NCI-H460 (cell line): ENCODE measurements at places on chromosomes 12 and 14. TPM values are rescaled to one million over a fixed set of nuclear protein-coding genes. Genes with fewer than 3 reads are reported as not detected.
A peak's percentile ranks its signal among the peaks of the same experiment; 100 is the strongest.

The MRPS35 gene
- total RNA-seq = 138 and 139 TPM in 2 replicates

The RERGL gene
- not detected in 2 replicates for total RNA-seq

The MDM1 gene
- 15.0 and 16.9 TPM in 2 replicates for total RNA-seq

The APOF gene
- total RNA-seq = not detected in 2 replicates

The MGP gene
- total RNA-seq = not detected in 2 replicates

The KRT72 gene
- not detected in 2 replicates for total RNA-seq

The CLEC4C gene
- not detected in 2 replicates for total RNA-seq

The PRPH gene
- total RNA-seq = 1.7 and 3.4 TPM in 2 replicates

The L3HYPDH gene
- total RNA-seq = 87.8 and 96.2 TPM in 2 replicates

The VEZT gene
- 78.4 and 78.5 TPM in 2 replicates for total RNA-seq

The LALBA gene
- not detected in 2 replicates for total RNA-seq

The INHBC gene
- not detected in 2 replicates for total RNA-seq

The IGF1 gene
- total RNA-seq = not detected in 2 replicates

The ASCL1 gene
- not detected in 2 replicates for total RNA-seq

The PARP11 gene
- total RNA-seq = 4.1 and 6.4 TPM in 2 replicates

The P2RX2 gene
- total RNA-seq = not detected in 2 replicates

The IL26 gene
- not detected in 2 replicates for total RNA-seq

The SMIM41 gene
- total RNA-seq = 0.12 TPM in 1 of 2 replicates, not detected in the other

GRCh38 chr14:37598747-37599506, 3.5 kb downstream of the TTC6 start:
- no peak for DNase-seq

- no peak for DNase-seq
Measured at GRCh38 chr12:54417712-54418440, 1.2 kb downstream of the ITGA5 start.

DNA sequence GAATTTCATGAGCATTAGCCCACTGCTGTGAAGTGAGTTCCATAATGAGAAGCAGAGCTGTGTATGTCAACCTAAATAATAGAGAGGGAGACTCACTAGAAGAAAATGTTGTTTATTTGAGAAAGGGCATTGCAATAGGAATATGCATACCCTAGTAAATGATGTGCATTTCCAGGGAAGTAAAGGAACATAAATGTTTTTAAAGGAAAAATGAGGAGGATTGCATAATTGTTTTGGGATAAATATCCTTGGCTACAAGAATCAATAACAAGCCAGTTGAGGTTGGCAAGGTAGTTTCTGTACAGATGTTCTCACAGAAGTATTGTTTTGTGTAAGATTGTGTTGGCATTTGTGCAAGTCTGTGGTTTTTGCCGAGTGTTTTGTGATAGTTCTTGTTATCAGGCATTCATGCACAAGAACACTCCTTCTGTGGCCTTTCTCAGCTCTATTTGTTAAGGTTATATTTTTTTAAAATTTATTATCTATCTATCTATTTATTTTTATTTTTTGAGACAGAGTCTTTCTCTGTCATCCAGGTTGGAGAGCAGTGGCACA, 47.1 kb downstream of the EMP1 start:
- no peak for DNase-seq

DNA sequence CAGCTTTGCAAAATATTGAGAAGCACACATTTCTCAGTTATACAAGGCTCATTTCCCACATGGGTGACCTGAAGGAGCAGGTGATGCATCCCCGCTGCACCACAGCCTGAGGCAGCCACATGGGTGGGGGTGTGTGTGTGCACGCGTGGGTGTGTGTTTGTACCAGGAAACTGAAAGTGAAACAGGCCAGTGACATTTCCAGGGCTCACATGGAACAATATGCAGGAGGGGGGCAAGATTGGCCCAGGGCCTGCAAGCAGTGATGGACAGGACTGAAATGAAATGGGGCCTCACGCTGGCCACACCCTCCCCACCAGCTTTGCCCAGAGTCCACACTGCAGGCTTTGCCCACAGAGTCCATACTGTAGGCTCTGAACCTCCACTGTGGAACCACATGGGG, 154.2 kb upstream of the PARP11 start:
- DNase-seq = no peak

DNA sequence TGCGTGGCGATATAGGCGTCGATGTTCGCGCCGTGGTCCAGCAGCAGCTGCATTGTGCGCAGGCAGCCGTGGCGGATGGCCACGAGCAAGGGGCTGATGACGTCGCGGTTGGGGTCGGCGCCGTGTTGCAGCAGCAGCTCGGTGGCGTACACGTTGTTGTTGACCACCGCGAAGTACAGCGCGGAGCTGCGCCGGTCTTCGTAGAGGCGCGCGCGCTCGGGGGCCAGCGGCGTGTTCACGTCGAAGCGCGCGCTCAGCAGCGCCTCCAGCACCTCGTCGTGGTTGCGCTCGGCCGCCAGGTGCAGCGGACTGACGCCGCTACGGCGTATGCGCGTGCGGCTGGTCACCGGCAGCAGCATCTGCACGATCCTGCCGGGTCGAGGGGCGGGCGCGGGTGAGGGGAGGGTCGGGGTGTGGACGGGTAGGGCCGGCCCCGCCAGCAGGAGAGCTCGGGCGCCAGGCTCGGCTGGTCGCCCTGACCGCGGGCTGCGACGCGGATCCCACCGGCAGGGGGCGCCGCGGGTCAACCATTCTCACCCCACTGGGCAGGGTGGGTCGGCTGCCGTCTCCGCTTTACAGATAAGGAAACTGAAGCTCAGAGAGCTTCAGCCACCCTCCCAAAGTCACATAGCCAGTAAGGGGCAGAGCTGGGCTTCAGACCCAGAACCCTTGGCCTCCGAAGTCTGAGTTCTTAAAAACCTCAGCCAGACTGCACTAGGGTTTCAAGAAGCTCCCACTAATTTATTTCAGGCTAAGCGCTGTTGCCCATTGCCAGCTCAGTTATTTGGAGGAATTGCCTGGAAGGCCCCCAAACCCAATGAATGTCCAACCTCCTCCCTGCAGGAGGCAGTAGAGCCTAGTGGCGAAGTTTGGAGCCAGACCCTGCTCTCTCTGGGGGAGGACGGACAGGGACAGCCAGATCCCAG, 12.4 kb downstream of the FAM181A start:
- peak; percentile 58 for DNase-seq

DNA sequence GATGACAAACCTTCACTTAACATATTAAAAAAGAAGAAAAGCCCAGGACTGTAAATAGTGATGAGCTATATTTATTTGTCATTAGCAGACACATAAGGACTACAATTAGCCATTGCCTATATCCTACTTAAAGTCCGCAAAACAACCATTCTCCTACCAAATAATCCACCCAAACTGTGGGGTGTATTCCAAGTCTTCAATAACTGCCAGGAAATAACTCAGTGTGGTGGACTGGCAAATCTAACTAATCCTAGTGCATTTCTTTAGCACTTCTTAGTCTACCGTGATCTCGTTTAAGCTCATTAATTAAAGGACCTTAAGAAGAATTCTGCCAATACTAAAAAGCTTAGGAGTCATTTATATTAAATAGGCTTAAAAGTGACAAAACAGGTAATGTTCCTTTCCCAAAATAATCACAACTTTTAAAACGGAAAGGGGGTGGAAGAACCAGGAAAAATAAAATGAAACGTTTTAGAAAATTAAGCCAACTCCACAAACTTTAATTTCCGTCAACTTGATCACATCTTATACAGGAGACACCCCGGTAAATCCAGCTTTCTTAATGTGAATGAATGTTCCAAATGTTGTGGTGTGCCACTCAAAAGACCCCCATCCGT, 1.8 kb downstream of the NOVA1 start:
- DNase-seq = no peak

- peak; percentile 57 for DNase-seq
Measured at GRCh38 chr12:78470354-78471195, 394.0 kb upstream of the SYT1 start.

DNA sequence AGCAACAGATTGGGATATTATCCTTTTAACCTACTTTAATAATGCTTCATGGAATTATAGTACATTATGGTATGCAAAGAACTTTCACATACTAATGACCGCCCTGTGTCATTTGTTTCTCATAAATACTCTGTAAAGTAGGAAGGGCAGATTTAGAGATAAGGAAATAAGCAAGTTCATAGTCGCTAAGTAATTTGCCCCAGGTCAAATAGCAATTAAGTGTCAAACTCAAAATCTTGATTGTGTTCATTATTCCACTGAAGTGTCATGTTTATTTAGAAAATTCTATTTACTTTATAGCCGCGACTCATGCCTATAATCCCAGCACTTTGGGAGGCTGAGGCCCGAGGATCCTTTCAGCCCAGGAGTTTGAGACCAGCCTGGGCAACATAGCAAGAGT, 98.7 kb upstream of the ATF1 start:
- no peak for DNase-seq

DNA sequence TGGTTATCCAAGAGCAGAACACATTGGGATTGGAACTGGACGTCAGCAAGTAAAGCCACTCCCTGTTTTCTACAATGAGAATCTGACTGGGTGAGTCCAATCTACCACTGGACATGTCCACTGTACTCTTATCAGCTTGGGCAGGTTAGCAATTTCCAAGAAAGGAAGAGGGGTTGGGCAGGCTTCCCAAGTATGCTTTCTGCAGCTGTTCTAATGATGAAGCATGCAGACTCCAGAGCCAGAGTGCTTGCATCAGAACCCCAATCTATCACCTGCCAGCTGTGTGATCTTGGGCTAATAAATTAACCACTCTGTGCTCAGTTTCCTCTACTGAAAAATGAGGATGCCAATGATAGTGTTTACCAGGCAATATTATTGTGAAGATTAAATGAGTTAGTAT, 92.0 kb downstream of the EMP1 start:
- no peak for DNase-seq

GRCh38 chr12:2244013-2244861, 191.4 kb downstream of the CACNA1C start:
- no peak for DNase-seq

- no peak for DNase-seq
Measured at GRCh38 chr12:125282921-125283320, 217.7 kb downstream of the AACS start.

GRCh38 chr14:90382491-90383125, 14.2 kb upstream of the CALM1 start:
- DNase-seq = peak; percentile 58

GRCh38 chr12:75917715-75918114, 113.9 kb downstream of the PHLDA1 start:
- no peak for DNase-seq

GRCh38 chr14:90580377-90581335, 183.8 kb downstream of the CALM1 start:
- no peak for DNase-seq

- DNase-seq = no peak
Measured at GRCh38 chr12:108691998-108692808, 39.1 kb downstream of the CORO1C start.

- DNase-seq = no peak
Measured at GRCh38 chr14:69855180-69855832, 23.9 kb upstream of the SMOC1 start.

- no peak for DNase-seq
Measured at GRCh38 chr14:102479777-102480176, 29.8 kb downstream of the ANKRD9 start.

DNA sequence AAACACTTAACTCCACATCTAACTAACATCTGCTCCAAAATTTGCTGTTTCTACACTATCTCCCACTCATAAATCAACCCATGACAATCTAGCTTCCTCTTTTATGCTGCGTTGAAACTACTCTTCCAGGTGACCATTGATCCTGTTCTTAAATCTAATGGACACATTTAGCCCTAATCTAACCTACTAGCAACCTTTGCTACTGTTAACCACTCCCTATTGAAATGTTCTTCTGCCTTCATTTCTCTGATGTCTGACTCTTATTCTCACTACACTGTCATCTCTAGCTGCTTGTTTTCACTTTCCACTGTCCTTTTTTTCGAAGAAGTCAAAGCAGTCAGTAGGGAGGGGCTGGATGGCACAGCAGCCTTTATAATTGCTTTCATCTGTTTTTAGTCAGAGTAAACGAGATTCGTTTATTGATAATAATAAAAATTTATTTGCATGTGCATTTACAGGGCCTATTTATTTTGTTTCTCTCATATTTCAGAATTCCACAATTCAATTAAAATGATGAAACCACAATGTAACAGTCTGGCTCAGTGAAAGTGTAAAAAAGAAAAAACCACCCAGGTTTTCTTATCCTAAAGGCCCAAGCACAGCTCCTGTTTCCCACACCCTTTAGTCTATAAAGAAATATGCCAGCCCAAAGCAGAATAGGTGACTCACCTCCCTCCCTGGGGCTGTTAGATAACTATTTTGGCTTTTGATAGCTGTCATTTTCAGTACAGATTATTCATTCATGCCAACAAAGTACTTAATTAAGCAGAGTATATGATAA, 44.9 kb downstream of the ATP2B1 start:
- peak; percentile 19 for DNase-seq

GRCh38 chr12:19245666-19246065, 116.1 kb downstream of the PLEKHA5 start:
- DNase-seq = no peak

DNA sequence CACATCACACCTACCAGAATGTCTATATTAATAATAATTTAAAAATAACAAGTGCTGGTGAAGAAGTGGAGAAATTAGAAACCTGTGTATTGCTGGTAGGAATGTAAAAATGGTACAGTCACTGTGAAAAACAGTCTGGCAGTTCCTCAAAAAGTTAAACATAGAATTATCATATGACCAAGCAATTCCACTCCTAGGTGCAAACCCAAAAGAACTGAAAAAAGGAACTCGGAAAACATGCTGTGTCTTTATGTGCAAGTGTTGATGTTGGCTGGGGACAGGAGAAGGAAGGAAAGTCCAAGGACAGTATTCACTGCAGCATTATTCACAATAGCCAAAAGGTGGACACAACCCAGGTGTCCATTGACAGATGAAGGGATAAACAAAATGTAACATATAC, 146.5 kb downstream of the TTC7B start:
- DNase-seq = no peak

DNA sequence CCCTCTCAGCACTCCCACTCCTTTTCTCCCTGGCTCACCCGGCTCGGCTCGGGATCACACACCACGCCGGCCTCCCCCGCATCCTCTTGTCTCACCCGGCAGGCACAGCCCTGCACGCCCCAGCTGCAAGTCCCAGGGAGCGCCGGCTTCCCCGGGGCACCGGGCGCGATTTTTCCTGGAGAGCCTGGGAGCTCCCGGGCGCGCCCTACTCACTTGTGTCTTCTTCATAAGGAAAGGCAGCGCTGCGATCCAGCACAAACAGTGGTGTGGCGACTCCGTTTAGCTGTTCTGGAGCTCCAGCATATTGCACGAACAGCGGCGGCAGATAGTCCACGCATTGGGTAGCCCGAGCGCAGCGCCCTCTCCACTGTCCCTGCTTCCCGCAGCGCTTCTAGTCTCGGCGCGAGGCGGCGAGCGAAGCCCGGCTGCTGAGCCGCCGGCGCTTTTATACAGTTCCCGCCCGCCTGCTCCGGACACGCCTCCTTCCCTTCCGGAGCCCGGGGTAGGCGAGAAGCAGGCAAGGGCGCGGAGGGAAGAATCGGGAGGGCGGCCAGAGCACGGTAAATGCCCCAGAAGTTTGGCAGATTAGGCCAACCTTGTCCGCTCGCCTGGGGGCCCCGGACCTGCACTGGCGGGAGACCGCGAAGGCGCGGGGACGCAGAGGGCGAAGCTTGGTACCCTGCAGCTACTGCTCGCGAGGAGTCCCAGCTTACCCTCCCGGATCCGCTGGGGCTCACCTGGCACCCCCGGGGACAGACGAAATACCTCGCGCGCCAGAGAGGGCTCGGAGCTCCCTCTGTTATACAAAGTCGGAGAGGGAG, at the start of gene KITLG:
KITLG (minus strand) TSS at position 421 of the 821 bp plus-strand sequence; CDS start at position 228, 193 bp downstream.
- DNase-seq = peak; percentile 81

GRCh38 chr12:125674554-125675338, 609.5 kb downstream of the AACS start:
- no peak for DNase-seq
